Spinal cord (tissue), 10 donors: ENCODE measurements at places on chromosomes 2 and 18.

GRCh38 chr2:218984239-218985020 is 554 bp downstream of the FEV start:
- peak; percentile 38 for DNase-seq

- DNase-seq: no peak
Measured at GRCh38 chr18:57839942-57840381, 36.8 kb upstream of the ATP8B1 start.

DNA sequence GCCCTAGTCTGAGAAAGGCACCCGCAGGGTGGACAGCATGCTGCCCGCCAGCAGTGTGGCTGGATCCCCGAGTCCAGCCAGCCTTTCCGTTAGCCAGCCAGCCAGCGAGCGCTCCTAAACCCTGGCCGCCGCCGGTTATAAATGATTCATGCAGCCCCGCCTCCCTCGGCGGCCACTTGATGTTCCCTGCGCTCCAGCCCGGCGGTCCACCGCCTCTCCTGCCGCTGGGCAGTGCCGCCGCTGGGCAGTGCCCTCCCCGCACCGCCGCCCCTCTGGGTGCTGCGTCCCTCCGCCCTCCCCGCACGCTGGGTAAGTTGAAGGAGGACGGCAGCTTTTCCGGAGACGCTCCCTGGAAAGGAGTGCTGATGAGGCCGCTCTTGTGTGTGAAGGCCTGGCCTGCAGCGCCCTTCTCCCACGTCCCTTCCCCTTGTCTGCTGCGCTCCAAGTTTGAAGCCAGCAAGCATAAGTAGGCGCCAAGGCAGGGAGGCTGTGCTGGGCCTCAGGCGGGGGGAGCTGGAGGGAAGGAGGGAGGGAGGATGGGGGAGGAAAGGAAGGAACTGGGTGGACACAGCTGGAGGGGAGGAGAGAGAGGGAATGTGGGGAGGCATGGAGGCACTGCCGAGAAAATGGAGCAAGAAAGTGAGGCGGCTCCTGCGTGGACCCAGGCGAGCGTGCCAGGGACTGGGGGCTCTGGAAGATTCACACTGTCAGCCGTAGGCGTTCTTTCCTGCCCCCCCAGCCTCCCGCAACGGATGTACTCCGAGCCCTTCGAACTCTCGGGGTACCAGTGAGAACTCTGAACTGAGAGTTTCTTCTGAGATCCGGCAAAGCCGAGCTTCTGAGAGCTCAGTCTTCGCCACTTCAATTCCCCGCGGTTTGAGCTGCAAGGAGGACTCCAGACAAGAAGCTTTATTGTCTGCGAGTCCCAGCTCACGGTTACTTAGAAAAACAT is 131.9 kb downstream of the GLI2 start:
- DNase-seq: no peak

DNA sequence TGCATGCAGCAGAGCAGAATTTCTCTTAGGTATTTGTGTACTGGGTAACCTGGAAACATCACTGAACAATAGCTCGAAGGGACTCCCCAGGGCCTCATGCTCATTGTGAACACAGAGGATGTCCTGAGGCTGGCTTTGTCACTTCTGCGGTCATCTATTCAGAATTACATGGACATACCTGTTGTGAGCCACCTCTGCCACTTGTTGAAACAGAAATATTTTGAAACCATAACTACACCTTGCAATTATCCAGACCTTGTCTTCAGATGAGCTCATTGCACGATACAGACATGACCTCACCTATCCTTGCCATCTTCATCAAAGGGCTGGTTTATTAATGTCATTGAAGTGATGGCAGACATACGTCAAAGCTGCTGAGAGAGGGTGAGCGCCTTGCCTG is 23.4 kb upstream of the CREG2 start:
- DNase-seq: no peak

- no peak for DNase-seq
Measured at GRCh38 chr18:36814994-36815393, 13.8 kb downstream of the TPGS2 start.

DNA sequence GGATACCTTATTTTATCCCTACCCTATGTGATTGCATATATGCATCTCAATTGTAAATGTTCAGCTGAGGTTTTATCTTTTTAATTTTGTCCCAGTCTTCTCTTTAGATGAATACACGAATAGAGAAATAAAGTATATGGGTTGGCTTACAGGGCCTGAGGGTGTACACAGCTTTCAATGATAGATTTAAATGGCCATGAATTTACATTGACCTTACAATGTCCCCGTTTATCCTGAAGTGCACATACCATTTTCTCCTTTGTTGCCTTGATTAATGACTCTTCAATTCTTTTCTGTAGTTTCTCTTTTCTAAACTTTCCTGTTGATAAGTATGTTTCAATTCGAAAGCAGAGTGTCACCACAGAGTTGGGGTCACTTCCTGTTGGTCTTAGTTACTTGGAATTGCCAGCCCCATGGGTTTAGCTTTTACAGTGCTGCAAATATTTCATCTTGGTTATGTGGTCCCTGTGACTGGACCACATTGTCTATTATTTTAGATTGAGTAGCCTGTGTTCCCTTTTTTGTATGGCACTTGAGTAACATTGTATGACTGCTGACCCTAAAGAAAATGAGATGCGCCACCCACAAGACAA is 1616.3 kb upstream of the ACVR2A start:
- no peak for DNase-seq

GRCh38 chr2:212156088-212156487 is 382.5 kb downstream of the ERBB4 start:
- DNase-seq: no peak

DNA sequence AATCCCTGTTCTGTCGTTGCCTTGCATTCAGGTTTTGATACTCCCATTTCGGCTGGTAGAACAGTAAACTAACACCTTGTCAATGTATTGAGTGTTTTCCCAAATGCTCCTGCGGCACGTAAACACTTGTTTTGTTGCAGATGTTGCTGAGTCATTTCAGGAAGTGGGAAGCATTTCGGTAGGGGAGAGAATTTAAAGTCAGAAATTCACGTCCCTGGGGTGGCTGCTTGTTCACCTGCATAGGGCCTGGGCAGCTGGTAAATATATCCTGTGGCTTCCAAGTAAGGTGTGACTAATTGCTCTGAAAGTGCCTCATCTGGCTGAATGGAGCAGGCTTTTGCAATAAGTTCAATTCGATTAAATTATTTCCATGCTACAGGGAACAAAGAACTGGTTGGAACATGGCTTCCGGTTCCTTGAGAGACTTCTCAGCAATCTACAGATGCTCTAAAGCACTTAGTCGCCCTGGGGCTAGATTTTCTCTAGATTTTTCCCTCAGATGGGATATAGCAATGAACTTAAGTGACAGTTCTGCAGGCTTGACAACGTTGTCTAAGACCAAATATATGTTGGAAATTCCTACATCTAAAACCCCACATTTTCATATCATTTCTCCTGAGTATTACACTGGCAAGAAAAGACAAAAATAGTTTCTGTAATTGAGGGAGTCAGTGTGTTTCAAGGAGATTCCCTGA is 5.2 kb downstream of the GALR1 start:
- no peak for DNase-seq

DNA sequence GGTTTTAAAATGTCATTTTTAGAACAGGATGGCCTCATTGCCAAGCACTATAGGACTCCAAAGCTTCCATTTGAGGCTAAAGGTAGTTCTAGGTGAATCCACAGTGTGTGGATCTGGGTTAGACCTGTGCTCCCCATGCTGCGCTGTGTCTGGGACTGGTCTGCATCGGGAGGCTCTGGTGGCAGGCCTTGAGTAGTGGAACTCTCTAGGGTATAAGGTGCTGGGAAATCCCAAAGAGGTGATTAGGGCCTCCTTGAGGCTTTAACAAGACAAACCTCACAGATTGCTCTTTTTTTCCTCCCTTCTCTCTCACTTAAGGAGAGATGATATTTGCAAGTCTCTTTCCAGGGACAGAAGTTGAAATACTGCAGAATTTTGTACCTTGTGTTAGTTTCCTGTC is 9.3 kb downstream of the SEC11C start:
- no peak for DNase-seq

DNA sequence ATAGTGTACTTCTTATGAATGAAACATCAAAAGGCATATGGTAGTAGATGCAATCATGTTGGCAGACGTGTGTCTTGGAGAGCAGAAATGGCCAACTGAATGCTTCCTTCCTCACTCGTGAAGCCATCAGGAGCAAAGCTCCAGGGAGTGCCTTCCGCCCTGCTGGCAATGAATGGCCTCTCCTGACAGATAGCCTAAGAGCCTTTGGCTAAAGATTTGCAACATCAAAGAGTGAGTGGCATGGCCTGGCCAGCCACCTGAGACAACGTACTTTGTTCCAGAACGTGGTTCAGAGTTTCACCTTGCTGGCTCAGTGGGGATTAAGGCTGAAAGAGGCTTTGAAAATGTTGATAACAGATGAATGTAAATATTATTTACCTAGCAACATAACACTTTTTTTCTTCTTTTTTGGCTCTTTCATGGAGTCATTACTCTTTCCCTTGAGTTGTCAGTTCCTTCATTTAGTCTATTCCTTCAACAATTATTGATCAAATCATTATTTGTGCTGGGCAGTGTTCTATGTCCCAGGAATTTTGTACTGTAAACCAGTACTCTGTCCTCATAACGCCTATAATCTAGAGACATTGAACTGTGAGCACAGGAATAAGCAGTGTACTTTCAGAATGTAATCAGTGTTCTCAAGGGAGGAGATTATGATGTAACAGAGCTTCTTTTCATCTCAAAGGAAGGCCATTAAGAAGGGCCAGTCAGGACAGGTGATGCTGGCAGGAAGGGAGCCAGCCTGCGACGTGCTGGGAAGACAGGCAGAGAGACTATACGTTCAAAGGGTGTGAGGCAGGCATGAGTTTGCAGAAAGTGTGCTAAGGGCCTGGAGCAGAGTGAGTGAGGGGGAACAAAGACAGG is 59.4 kb upstream of the SH3RF3 start:
- peak; percentile 65 for DNase-seq

- no peak for DNase-seq
Measured at GRCh38 chr18:59376351-59376935, 17.4 kb upstream of the LMAN1 start.

DNA sequence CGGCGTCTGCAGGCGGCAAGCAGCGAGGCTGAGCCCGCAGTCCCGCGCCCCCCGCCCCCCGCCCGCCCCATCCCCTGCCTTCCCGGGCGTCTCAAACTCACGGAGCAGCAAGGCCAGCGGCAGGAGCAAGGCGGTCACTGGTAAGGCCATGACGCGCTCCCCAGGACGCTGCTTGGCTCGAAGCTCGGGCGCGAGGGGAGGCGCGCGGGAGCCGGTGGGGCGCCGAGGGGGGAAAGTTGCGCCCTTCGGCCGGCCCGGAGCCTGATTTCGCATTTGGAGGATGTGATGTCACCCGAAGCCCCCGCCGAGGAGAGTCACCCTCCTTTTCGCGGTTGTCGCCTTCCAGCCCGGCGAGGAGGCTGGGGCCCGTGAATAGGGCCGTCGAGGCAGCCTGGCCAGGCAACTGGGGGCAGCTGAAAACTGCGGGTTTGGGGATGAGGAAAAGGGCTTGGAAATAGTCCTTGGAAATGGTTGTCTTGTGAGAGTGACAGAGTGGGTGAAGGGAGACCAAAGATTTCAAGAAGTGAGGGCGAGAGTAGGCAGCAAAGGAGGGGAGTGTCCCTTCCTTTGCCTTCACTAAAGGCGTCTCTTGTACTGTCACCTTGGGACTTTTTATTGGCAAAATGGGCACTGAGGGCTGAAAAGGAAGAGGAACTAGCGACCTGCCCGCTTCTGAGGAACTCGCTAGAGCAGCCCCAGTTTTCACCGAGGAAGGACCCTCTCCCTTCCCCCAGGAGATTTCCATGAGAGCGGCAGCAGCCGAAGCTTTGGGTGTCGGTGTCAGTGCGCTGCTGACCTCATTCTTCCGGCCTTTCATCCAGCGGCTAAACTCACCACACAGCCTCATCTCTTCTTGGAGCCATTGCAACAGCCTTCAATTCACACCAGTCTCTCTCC is at the start of gene CD8A:
Gene CD8A (minus strand): TSS at position 238 of the 897 bp plus-strand sequence. CDS start 88 bp downstream, at position 150.
- no peak for DNase-seq

- no peak for DNase-seq
Measured at GRCh38 chr2:225282858-225283710, 116.4 kb upstream of the NYAP2 start.

DNA sequence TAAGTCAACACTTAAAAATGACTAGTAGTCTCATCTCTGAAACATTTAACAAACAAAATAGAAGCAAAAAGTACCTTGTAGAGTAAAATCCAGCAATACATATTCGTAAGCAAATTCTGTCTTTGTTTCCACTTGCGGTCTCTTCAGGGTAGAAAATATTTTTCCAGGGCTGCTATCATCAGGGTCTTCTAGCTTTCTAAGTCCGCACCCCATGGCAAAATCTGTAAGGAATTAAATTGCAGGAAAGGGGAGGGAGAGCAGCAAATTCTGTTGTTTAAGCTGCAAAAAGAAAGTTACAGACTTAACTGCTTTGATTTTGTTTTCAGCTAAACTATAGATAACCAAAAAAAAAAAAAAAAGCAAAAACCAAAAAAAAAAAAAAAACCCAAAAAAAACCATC is at the start of gene RFTN2:
Gene RFTN2 (minus strand): TSS at position 342 of the 400 bp plus-strand sequence. CDS start 129 bp downstream, at position 213.
- DNase-seq: peak; percentile 31

GRCh38 chr2:222483513-222484039 is 59.2 kb downstream of the SGPP2 start:
- peak; percentile 31 for DNase-seq

- no peak for DNase-seq
Measured at GRCh38 chr2:2028041-2028440, 283.7 kb upstream of the PXDN start.

GRCh38 chr18:37508207-37508606 is 57.4 kb downstream of the CELF4 start:
- DNase-seq: no peak

- DNase-seq: no peak
Measured at GRCh38 chr2:188884046-188884445, 90.1 kb upstream of the COL3A1 start.

DNA sequence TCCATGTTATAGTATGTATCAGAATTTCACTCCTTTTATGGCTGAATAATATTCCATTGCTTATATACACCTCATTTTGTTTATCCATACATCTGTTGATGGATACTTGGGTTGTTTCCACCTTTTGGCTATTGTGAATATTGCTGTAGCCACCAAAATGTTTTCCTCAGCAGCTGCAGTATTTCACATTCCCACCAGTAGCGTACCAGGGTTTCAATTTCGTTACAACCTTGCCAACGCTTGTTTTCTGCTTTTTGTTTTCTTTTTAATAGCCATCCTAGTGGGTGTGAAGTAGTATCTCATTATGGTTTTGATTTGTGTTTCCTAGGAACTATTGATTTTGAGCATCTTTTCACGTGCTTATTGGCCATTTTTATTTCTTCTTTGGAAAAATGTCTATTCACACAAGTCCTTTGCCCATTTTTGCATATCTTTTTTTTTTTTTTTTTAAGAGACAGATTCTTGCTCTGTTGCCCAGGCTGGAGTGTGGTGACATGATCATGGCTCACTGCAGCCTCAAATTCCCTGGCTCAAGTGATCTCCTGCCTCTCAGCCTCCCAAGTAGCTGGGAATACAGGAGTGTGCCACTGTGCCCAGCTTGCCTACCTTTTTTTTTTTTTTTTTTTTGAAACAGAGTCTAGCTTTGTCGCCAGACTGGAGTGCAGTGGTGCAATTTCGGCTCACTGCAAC is 14.2 kb downstream of the UBXN2A start:
- DNase-seq: no peak

DNA sequence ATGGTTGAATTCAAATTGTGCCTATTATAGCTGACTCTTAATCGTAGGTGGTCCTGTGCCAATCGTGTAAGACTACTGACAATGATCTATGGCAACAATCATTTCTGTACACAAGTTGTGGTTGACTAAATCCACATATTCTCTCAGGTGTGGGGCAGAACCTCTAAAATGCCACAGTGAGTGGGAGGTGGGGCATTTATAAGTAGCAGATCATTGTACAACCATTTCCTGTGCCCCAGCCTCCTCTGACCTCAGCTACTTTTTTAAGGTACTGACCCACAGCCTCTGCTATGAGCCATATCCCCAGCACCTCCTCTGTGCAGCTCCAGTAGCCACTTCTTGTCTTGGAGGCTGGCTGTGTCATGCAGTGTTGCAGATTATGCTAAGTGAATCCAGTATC is 48.6 kb upstream of the RAPH1 start:
- DNase-seq: no peak
